ENCODE measurements at places on chromosomes 7 and 10.

GRCh38 chr10:18104223-18104872 is 35.9 kb upstream of the CACNB2 start:
- peak; percentile 26 for DNase-seq

DNA sequence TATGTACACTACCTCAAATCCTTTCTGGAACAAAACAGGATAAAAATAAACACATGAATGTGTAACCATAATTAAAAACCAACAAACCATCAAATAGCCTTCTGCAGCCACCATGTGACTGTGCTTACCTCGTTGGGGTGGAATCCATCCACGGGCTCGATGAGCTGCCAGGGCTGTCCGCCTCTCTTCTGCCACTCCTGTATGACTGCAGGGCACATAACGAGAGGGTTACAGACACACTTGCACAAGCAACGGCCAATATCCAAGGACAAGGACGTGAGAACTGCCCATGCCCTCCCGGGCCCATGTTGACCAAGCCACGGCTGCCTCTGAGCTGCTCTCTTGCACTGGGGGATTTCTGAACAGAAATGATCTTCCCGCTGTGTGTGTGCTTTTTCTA is 132.2 kb downstream of the ANLN start:
- DNase-seq, result no peak

DNA sequence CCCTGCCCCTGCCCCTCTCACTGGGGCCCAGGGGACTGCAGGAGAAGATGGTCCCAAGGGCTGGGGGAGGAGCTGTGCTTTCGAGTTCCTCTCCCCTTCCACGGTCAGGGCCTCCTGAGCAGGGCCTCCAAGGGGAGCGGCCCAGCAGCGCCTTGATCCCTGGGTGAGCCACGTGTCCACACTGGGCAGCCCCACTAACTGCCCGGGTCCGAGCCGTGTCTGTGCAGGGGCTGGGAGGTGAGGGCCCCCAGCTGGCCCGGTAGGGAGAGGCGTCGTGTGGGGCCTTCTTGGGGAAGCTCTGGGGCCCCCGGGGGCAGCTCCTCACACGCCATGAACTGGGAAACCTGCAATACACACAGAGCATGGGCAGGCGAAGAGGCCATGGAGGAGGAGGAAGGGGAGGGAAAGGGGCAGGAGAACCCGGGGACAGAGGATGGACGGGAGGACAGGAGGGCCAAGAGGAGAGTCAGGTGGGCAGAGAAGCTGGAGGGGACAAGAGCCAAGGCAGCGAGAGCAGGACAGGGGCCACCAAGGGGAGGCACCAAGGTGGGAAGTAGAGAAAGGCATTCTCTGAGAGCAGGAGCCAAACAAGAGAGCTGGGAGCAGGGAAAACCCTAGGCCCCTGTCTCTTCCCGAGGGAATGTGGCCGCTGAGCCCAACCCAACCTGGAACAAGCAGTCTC is 32.8 kb downstream of the KCNH2 start:
- DNase-seq, result no peak

DNA sequence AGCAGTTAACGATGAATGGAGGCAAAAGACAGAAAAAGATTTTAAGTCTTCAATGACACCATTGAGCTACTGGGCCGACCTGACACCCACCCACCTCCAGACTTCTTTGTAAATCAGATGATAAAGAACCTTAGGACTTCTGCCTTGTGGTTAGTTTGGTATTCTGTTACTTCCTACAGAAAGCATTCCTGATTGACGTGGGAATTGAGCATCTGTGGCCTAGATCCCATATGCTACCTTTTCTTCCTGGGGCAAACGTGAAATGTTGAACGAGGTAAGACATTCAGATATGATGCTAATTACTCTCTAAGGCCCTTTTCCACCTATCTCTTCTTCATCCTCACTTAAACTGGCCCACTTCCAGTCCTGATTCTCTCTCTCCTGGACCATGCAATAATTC is 10.2 kb downstream of the PRLHR start:
- no peak for DNase-seq

- no peak for DNase-seq
Measured at GRCh38 chr7:128938544-128939074, 882 bp downstream of the IRF5 start.

DNA sequence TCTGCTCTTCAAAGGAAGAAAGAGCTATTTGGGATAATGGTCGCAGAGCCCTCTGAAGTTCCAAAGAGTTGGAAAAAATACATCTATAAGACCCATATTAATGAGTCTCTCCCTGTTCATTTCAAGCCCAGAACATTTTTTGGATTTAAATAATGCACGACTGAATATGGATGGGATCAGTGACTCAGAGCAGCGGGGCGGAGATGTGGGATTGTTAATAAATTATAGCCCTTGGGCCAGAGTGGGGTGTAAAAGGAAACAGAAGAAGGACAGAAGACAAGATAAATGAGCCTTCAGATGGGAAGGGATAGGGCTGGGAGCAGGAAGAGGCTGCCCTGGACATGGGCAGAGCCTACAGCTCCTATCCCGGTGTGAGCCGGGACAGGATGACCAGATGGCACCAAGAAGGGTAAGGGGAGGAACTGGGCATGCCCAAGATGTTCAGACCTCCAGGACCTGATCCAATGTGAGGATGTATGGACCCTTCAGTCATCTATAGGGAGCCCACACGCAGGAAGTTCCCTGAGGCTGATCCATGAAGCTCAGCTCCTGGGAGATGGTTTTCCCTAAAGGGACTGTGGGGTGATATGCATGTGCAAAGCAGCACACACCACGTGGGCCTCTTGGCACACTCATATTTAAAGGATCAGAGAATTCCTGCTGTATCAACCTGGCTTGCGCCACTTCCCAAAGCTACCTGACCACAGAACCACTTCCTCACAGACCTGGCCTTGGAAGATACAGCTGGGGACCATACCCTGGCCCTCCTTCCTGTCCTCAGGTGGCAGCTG is 96.1 kb upstream of the PLXNA4 start:
- DNase-seq, result no peak

- DNase-seq, result no peak
Measured at GRCh38 chr10:13560597-13560996, 26.2 kb upstream of the PRPF18 start.
